ENCODE measurements at places on chromosomes 11 and 22.

- DNase-seq = peak; percentile 95
- H3K27ac ChIP-seq = peak overlapping the region; percentile 89
- H3K4me3 ChIP-seq = no peak overlapping the region
- peaks cover 9% of the 10 kb centered on the region for H3K4me1 ChIP-seq
Measured at GRCh38 chr11:19673924-19674729, 38.5 kb upstream of the NAV2 start.

DNA sequence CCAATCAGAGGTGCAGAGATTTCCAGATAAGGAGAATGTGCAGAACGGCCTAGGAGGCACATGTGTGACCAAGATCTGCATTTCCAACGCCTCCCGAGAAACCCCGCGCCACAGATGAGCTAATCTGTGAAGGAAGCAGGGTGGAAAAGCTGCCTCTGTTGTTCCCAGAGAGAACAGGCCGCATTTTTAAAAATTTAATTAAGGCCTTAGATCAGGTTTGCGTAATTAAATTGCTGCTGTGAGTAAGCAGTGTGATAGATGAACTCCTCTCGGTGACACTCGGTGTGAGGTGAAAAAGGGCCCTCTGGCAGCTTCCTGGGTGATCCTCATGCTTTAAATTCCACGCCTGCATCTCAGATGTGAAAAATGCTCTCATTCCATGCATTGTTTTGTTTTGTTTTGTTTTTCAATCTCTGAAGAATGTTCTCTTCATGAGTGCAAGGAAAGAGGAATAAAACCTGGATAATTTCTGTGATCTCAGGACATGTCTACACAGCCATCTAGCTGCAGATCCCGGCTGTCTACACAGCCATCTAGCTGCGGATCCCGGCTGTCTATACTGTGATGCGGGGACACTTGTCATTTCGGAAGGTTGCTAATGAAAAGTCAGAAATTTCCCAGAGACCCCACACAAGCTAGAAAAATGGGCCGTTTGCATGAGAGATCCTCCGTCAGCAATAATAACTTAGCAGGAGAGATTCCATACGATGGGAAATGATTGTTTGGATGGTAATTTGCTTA lies 1398.9 kb downstream of the BRD1 start:
- H3K4me3 ChIP-seq = no peak overlapping the region
- H3K36me3 ChIP-seq = no peaks in the 10 kb centered on the region
- H3K4me1 ChIP-seq = no peaks in the 10 kb centered on the region
- no peak for DNase-seq
- no peaks in the 10 kb centered on the region for H3K27me3 ChIP-seq

DNA sequence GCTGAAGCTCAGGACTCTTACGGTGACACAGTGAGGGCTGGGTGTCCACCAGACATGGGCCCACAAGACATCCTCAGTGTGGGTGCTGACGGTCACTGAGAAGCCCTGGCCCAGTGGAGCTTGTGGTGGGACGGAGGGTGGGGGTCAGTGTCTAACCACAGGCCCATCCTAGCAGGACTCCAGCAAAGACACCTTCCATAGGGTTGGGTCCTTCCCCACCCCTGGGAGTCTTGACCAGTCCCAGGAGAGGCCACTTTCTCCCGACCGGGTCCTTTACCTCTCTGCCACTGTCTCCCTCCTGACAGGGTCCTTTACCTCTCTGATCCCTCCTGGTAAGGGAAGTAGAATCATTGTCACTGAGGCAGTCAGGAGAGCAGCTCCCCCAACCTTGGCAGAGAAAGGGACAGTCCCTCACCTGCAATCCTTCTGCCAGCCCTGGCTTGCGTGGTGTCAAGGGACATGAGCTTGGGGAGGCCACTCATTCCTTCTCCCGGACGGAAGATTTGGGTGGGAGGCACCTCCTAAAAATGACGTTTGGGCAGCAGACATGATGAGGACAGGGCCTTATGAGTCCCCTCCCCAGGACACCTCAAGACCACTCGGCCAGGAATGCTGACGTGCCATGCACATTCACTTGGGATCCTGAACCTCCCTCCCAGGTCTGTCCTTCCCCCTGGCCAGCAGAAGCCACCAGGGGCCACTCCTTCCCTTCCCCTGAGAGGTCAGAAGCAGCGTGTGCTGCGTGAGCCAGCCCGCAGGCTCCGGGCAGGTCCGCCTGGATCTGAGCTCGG lies 91.5 kb upstream of the FGF3 start:
- no peaks in the 10 kb centered on the region for H3K27me3 ChIP-seq
- H3K27ac ChIP-seq = no peak overlapping the region
- peaks cover 20% of the 10 kb centered on the region for H3K4me1 ChIP-seq
- DNase-seq = no peak
- H3K36me3 ChIP-seq = no peaks in the 10 kb centered on the region

DNA sequence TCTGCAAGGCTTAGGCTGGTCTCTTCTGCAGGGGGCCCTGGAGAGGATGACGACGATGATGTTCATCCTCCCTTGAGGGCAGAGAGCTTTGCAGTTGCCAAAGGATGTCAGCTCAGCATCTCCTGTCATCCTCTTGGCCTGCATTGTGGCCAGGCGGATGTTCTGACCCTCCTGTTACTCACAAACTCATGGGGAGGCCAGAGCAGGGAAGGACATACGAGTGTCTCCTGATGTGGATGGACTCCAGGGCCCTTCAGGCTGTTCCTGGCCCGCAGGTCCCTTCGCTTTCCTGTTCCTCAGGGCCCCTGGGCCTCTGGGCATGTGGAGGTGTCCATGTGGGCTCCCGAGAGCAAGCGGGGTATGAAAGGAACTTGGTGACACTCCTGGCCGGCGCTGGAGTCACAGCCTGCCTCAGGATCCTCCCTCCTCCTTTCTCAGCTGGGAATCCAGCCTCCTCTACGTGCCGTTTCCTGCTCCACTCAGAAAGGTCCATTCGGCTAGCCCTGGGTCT lies 8.5 kb downstream of the ADORA2A start:
- H3K4me1 ChIP-seq = peaks cover 4% of the 10 kb centered on the region
- no peak overlapping the region for H3K27ac ChIP-seq
- H3K27me3 ChIP-seq = no peaks in the 10 kb centered on the region
- H3K36me3 ChIP-seq = no peaks in the 10 kb centered on the region

DNA sequence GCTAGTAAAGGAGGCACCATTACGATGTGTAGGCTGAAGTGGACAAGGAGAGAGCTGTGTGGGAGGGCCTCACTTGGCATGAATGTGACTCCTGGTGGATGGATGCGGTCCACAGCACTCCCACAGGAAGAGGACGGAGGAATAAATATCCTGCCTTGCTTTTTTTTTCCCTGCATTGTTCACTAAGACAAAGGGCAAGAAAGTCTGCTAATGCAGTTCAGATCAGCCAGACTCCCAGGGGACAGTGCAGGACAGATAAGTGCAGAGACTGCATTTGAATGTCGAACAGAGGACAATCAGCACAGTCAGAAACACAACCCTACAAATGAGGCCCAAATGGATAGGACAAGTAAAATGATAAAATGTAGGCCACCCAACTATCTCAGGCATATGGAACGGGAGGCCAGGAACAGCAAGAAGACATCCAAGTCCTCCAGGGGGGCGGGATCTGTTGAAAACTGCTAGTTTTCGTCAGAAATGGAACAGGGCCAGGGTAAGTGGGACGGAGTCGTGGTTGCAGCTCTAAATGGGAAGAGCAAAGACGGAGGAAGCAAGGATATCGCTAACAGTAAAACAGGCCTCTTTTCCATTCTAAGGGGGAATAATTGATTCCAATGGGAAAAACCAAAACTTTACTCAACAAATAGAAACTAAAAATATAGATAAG lies 25.2 kb upstream of the OR8B8 start:
- H3K27ac ChIP-seq = no peak overlapping the region
- no peak for DNase-seq
- H3K36me3 ChIP-seq = no peaks in the 10 kb centered on the region

GRCh38 chr22:28799606-28800307 lies 612 bp downstream of the XBP1 start:
- peak overlapping the region; percentile 96 for H3K4me3 ChIP-seq
- no peak for DNase-seq

DNA sequence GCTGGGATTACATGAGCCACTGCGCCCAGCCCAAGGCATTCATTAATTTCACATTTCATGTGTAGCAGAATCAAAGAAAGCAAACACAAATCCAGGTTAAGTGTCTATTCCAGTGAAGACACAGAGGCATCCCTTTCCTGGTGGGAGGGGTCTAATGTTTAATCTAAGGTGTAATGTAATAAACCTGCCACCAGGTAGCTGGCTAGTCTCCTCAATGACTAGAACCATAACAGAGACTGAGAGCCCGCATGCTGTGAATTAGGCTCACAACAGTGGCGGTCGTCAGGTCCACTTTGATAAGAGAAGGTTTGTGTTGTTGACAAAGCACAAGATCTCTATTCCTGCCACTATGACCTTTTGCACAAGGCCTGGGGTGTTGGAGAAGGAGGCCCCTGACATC lies 64.2 kb upstream of the ADA2 start:
- H3K4me3 ChIP-seq = no peak overlapping the region
- H3K36me3 ChIP-seq = no peaks in the 10 kb centered on the region
- H3K27me3 ChIP-seq = no peaks in the 10 kb centered on the region
- DNase-seq = no peak
- H3K4me1 ChIP-seq = no peaks in the 10 kb centered on the region

DNA sequence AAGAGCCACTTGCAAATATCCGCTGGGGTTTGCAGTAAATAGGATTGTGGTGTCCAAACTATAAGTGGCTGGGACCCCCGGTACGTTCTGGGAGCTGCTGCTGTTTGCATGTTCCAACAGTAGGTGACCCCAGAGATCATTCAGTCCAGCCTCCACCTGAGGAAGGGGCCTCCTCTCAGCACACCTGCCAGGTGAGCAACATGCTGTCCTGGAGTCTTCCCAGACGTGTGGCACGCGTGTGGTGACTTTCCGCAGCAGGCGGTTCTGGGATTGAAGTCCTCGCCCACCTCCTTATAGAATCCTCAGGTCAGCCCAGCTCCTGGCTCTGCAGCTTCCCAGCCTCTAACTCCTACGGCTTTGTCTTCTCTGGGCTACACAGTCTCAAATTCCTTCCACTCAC lies 6.7 kb downstream of the P2RX3 start:
- DNase-seq = no peak
- no peaks in the 10 kb centered on the region for H3K36me3 ChIP-seq
- H3K27me3 ChIP-seq = no peaks in the 10 kb centered on the region
- no peak overlapping the region for H3K4me3 ChIP-seq
- no peaks in the 10 kb centered on the region for H3K4me1 ChIP-seq

GRCh38 chr11:113574586-113574985 lies 99.4 kb upstream of the DRD2 start:
- no peaks in the 10 kb centered on the region for H3K27me3 ChIP-seq
- DNase-seq = no peak
- peaks cover 19% of the 10 kb centered on the region for H3K4me1 ChIP-seq
- no peak overlapping the region for H3K4me3 ChIP-seq
- H3K27ac ChIP-seq = no peak overlapping the region

DNA sequence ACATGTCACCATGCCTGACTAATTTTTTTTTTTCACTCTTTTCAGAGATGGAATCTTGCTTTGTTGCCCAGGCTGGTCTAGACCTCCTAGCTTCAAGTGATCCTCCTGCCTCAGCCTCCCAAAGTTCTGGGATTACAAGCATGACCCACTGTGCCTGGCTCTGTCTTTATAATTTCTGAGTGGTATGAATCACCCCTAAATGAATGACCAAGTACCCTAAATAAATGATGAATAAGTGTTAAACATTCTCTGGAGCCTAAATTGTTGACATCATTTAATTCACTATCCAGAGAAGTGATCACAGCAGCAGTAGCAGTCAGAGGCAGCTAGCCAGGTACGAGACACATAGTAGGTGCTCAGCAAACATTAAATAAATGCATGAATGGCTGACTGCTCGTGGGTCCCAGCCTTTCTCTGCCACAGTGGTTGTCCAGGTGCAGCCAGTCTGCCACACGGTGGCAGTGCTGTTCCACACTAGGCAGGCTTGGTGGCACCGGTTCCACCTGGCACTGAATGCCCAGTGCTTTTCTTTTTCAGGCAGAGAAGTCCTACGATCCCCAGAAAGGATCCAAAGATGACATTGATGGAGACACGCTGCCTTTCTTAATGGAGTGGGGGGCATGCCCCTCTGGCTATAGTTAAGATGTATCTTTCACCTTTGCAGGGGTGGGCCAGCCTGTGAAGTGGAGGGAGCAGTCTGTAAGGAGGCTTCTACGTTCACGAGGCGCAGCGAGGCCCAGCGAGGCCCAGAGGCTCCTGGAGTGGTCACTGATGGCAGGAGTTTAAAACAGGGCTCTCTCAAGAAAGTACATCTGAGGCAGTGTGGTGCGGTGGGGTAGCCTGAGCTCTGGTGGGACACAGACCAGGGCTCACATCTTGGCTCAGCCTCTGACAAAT lies 8.7 kb upstream of the TTC12 start:
- no peaks in the 10 kb centered on the region for H3K27me3 ChIP-seq
- H3K4me3 ChIP-seq = no peak overlapping the region
- no peaks in the 10 kb centered on the region for H3K36me3 ChIP-seq

GRCh38 chr11:112321501-112322172 lies 61.0 kb upstream of the PLET1 start:
- no peak for DNase-seq
- H3K27me3 ChIP-seq = no peaks in the 10 kb centered on the region

DNA sequence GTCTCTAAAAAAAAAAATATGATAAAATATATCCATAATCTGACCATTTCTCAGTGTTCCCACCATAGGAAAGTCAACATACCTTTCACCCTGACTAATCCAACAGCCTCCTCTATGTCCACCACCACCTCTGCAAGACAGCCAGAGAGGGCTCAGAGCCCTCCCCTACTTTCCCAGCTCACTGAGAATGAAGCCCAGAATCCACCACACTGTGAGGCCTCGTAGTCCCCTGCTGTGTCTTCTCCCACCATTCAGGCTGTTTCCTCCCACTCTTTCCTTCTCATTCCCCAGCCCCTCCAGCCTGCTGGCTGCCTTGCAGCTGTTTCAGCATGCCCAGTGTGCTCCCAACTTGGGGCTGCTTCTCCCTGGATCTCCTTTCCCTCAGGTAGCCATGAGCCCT lies 27.0 kb downstream of the SGSM3 start:
- no peak for DNase-seq
- H3K4me1 ChIP-seq = no peaks in the 10 kb centered on the region
- H3K4me3 ChIP-seq = no peak overlapping the region
- peaks cover 16% of the 10 kb centered on the region for H3K36me3 ChIP-seq
- H3K27me3 ChIP-seq = no peaks in the 10 kb centered on the region
- no peak overlapping the region for H3K27ac ChIP-seq

- no peak for DNase-seq
- H3K4me1 ChIP-seq = no peaks in the 10 kb centered on the region
- H3K27me3 ChIP-seq = no peaks in the 10 kb centered on the region
- no peaks in the 10 kb centered on the region for H3K36me3 ChIP-seq
- H3K4me3 ChIP-seq = no peak overlapping the region
Measured at GRCh38 chr11:117950993-117951961, 22.1 kb upstream of the TMPRSS13 start.

- no peaks in the 10 kb centered on the region for H3K27me3 ChIP-seq
- H3K36me3 ChIP-seq = no peaks in the 10 kb centered on the region
- no peak overlapping the region for H3K27ac ChIP-seq
- DNase-seq = no peak
- no peaks in the 10 kb centered on the region for H3K4me1 ChIP-seq
Measured at GRCh38 chr11:27934830-27935145, 173.2 kb downstream of the KIF18A start.

DNA sequence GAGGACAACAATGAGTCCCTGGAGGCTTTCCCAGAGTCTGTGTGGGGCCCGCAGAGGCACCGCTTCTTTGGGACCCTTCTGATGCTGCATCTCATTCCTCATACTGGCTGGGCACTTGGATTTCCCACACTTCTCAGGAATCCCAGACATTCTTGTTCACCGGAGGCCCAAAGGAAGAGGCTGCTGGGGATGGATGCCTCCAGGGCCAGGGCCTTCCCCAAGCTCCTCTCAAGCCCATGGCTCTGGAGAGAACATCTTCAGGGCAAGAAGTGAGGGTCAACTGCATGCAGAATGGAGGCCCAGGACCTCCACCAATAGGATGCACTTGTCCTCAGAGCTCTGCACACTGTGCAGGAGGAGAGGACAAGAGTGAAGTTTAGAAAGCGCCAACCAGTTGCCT lies 34.6 kb downstream of the DKK3 start:
- peaks cover 36% of the 10 kb centered on the region for H3K4me1 ChIP-seq
- peak overlapping the region; percentile 81 for H3K27ac ChIP-seq
- H3K27me3 ChIP-seq = no peaks in the 10 kb centered on the region
- DNase-seq = no peak
